ENCODE measurements at places on chromosomes 1 and 21.

GRCh38 chr1:155455588-155456195 is 106.9 kb downstream of the ASH1L start:
- DNase-seq, result no peak

GRCh38 chr1:85319491-85319890 is 43.1 kb upstream of the BCL10 start:
- no peak for DNase-seq

- DNase-seq, result no peak
Measured at GRCh38 chr1:112971006-112971405, 15.0 kb upstream of the SLC16A1 start.

DNA sequence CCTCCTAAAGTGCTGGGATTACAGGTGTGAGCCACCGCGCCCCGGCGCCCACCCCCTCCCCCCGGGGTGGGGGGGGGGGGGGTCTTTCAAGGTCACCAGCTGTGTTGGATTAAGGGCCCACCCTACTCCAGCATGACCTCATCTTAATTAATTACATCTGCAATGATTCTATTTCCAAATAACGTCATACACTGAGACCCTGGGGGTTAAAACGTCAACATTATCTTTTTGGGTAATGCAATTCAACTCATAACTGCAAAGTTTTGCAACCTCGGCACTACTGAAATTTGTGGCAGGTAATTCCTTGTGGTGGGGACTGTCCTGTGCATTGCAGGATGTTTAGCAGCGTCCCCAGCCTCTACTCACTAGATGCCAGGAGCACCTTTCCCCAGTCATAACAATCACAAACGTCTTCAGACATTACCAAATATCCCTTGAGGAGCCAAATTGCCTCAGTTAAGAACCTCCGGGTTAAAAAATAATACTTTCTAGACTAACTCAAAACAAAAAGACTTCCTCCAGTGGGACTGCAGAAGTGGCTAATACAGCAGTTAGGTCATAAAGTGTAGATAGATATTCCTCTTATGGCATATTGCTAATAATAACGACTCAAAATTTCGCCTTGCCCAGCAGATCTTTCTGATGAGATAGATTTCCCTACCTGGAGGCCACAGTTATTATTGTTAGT is 233.0 kb upstream of the KAZN start:
- no peak for DNase-seq

DNA sequence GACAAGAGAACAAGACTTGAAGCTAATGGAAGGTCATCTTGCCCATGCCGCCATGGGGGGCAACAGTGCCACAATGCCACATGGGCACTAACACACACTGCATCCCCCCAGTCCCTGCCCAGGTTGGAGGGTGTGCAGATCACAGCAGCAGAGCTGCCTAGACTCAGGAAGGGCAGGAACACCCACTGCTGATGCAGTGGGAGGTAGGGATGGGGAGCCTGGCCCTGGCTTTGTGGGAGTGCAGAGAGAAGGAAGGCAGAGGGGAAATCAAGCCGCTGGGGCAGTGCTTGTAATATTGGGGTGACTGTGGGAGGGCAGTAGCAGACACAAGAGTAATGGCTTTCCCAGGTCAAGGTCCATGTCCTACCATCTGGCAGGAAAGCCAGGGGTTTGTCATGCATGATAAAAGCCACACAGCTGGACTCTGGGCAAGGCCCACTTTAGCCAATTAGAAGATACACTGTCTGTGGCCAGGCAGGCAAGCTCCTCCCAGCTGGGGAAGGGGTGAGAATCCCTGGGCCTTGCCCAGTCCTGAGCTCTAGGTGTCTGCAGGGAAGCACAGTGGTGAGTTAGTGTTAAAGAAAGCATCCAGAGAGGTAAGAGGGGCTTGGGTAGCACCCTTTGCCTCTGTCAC is 25.4 kb upstream of the MEF2D start:
- no peak for DNase-seq

DNA sequence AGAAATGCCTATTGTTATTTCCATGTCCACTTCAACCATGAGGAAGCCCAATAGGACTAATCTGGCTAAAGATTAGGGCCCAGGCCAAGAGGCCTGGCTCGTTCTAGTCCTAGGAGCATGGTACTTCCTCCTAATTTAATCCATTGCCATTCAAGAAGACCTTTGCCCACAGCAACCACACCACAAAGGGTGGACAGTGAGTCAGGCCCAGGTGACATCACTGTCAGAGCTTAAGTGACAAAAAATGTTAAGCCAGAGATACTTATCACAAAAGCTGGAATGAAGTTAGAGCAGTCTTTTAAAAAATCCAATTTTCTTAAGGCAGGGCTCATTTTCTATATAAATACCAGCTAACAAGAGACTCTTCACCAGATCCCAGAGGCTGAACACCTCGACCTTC is at the start of gene SPRR3:
Gene SPRR3 (plus strand): TSS at position 368 of the 400 bp plus-strand sequence. CDS start 1,272 bp downstream, outside the sequence.
- no peak for DNase-seq

DNA sequence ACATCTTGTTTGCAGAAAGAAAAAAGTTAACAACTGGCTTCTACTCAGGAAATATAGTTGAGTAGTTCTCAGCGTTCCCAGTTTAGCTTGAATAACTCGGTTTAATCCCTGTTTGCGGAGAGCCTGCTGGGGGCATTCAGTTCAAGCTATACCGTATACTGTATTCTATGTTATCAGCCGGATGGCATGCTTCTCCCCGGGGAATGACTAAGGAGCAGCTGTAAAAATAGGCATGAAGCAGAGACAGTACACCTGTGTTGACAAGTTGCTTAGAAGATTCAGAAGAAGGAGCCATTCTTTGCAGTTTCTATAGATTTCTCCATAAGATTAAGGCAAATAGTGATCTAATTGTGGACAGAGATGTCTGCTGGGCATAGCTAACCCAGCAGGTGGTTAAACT is 267.8 kb upstream of the NCAM2 start:
- DNase-seq, result no peak

DNA sequence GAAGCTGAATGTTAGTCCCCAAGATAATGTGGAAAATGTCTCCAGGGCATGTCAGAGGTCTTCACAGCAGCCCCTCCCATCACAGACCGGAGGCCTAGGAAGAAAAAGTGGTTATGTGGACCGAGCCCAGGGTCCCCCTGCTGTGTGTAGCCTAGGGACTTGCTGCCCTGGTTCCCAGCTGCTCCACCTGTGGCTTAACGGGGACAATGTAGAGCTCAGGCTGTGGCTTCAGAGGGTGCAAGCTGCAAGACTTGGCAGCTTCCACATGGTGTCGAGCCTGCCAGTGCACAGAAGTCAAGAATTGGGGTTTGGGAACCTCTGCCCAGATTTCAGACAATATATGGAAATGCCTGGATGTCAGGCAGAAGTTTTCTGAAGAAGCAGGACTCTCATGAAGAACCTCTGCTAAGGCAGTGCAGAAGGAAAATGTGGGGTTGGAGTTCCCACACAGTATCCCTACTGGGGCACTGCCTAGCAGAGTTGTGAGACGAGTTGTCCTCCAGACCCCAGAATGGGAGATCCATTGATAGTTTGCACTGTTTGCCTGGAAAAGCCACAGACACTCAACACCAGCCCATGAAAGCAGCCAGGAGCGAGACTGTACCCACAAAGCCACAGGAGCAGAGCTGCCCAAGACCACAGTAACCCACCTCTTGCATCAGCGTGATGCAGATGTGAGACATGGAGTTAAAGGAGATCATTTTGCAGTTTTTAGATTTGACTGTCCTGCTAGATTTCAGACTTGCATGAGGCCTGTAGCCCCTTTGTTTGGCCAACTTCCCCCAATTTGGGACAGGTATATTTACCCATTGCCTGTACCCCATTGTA is 204.9 kb downstream of the MRPL39 start:
- DNase-seq, result no peak

DNA sequence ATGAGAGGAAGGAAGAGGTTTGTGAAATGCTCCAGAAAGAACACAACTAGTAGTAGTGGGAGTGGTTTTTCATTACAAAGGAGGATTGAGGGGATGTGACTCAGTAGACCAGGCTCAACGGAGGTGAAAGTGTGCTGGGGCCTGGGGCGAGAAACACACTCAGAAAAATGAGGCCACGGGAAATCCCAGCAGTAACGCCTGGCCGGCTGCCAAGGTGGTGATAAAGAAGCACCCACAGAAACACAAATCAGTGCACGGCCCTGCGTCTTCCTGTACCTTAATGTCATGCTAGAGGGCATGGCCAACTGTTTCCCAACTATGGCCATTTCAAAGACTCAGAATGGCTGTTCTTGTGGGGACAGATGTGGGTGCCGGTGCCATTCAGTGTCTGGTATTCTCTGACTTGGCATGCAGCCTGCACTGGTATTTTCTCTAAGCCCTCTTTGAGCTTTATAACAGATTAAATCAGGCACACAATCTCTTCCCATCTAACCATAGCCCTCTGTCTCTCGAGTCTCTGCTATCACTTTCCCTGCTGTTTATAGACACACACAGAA is 38.2 kb downstream of the URB2 start:
- DNase-seq, result no peak

- no peak for DNase-seq
Measured at GRCh38 chr1:210434223-210434622, 105.5 kb downstream of the HHAT start.

DNA sequence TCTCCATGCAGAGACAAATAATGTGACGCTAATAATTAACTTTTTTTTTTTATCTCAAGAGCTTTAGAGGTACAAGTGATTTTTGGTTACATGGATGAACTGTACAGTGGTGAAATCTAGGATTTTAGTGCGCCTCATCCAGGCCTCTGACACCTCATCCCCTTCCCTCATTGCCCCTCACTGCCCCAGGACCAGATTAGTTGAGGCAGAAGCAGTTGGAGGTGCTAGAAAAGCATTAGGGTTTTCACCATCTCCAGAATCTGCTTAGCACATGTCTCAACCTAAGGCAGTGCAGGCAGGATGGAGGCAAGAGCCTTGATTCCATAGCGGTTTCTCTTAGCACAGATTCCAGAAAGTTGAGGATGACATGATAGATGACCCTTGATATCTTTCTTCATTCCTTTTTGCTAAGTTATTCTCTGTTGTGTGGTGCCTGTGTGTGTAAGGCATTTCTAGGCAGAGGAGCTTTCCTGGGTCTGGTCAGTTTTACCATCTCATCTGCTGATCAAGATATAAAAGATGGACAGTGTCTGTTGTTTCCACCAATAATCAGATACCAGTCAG is 16.3 kb upstream of the IL10 start:
- no peak for DNase-seq

- no peak for DNase-seq
Measured at GRCh38 chr1:151944857-151945575, 35.7 kb upstream of the THEM4 start.

- DNase-seq, result no peak
Measured at GRCh38 chr1:108830119-108831008, 26.5 kb downstream of the AKNAD1 start.

GRCh38 chr1:58312971-58313563 is 233.5 kb downstream of the OMA1 start:
- DNase-seq, result no peak

GRCh38 chr1:167126811-167127210 is 32.9 kb downstream of the STYXL2 start:
- DNase-seq, result no peak

- DNase-seq, result no peak
Measured at GRCh38 chr1:189349607-189350006, 1128.1 kb downstream of the BRINP3 start.

- DNase-seq, result no peak
Measured at GRCh38 chr1:5403935-5404334, 588.3 kb downstream of the NPHP4 start.

DNA sequence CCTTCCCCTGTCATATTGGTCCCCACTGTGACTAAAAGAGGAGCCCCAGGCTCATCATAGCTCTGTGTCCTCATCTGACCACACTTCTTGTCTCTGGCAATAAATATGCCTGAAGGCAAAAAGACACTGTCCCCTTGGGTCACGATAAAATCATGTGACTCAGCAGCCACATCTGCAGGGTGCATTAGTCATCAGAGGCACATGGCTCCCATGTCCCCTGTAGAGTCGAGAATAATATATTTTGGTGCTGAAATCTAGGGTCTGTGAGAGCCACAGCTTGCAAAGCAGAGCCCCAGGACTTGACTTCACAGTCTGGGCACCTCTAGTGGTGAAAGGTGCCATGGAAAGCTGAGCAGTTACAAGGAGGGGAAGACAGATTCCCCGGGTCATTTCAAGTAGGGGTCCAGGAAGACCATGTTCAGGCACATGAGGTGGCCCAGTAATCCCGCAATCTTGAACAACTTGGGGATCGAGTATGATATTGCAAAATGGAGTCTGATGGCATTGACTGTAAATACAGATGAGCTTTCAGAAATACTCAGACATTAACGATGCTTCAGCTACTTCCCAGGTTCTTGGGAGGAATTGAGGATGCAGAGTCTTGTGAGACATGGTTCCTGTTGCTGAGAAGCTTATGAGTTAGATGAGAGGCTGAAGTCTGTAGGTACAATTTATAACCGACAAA is 68.6 kb downstream of the SLC35F3 start:
- no peak for DNase-seq

GRCh38 chr1:217088011-217088410 is 364.8 kb upstream of the ESRRG start:
- no peak for DNase-seq

DNA sequence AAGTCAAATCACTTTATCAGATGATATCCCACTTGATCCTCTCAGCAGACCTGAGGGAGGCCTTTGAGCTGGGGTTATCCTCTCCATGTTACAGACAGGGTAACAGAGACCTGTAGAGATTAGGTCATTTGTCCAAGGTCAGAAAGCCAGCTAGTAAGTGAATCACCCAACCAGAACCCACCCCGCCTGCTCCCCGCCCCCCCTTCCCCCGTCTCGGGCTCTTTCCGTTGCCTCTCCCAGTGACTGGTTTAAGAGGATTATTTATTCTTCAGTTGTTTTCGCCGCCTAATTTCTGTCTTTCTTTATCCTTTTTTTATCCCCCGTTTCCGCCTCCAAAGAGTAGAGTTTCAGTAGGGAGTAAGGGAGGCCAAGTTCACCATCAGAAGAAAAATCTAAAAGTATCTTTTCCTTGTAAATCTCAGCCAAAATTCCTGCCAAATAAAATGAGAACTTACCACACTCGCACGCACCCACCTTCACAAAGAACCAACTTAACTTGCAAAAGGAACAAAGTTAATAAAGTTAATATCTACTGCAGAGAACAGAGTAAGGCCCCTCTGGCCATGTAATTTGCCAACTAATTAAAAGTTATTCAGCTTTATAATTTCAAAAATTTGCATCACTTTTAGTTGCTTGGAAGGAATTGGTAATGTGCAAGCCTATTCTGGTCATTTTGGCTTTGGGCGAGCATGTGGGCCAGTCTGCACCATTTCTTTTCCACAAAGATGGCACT is 76.8 kb upstream of the TRABD2B start:
- DNase-seq, result no peak

DNA sequence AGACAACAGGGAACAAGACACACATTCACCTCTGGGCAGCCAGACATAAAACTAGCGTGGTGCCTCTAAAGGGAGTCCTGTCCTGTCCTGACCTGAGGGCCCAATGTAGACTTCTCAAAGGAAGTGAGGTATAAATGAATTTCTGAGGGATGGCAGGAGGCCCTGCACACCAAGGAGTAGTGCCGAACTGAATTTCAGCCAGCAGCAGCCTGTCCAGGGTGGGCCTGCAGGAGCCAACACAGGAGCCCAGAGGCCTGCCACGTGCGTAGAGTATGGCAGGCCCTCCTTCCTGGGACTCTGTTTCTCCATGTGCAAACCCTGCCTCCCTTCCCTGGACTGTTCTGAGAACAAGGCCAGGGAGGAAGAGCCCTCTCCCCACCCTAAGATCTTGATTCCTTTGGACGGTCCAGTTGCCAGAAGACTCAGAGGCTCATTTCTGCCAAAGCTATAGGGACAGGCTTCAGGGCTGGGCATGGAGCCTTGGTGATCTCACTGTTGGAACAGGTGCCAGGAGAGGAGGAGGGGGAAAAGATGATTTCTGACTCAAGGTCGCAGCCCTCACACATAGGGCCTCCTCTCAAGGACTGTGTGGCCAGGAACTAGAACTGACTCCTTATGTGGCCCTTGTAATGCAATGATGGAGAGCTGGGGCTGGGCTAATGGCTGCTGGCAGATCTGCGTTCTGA is 1.8 kb upstream of the FABP3 start:
- no peak for DNase-seq
